ENCODE measurements at places on chromosomes 5 and 9.

DNA sequence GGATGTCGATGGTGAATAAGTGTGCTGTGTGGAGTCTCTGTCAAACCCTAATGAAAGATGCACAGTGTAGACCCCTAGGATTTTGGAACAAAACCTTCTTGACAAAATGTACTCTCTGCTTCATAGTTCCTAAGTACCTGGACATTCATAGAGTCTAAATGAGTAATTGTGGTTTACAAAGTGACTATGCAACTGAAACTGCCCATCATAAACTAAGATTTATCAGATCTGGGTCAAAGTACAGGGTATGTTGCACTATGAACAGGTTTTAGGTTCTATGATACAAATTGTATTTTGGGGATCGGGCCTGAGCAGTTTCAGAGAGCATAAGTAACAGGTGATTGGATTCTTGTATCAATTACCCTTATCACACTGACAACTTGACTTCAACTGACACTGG is 79.4 kb downstream of the LURAP1L start:
- no peak for DNase-seq

GRCh38 chr9:122095010-122095767 is 2.1 kb upstream of the TTLL11 start:
- peak; percentile 44 for DNase-seq

- DNase-seq = no peak
These were observed 747.8 kb downstream of the CDH18 start for GRCh38 chr5:19240170-19240569.

GRCh38 chr5:123601610-123602009 is 89.6 kb downstream of the CSNK1G3 start:
- DNase-seq = no peak

GRCh38 chr5:587403-587802 is 24.7 kb upstream of the CEP72 start:
- DNase-seq = no peak

- no peak for DNase-seq
These were observed 83.0 kb upstream of the FCN1 start for GRCh38 chr9:135000647-135001245.

DNA sequence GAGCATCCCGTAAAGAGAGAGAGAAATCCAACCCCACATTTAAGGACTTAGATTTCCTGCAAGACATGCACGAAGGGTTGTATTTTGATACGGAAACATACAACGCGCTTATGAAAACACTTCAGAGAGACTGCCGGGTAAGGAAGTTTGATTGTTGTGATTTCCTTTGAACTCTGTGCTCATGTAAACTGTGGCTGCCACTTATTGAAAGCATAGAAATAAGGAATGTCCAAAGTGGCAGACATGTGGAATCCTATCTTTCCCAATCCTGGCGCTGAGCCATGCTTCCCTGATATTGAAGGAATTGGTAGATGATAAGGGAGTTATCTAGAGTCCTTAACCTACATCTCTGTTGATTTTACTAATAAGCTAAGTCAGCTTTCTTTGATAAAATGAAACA is 119.4 kb downstream of the PRKACG start:
- DNase-seq = no peak

DNA sequence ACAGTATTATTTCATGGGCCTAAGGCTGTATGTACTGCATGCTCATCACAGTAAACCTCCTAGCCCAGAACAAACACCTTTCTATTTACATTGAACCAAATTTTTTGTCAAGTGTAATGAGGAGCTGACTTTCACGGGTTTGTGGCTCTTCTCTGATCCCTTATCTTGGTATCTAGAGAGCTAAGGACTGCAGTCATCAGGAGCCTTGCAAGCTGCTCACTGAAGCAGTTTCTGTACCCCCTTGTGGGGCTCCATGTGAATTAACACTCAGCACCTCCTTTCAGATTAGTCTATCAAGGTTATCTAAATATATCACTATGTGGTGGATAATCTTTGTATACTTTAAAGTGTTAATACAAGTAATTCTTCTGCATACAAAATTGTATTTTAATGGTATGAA is 108.2 kb downstream of the AUH start:
- DNase-seq = peak; percentile 26

- DNase-seq = no peak
These were observed 291.1 kb downstream of the CCDC171 start for GRCh38 chr9:15843931-15844330.

- no peak for DNase-seq
These were observed 5.6 kb downstream of the GBA2 start for GRCh38 chr9:35743452-35743851.

DNA sequence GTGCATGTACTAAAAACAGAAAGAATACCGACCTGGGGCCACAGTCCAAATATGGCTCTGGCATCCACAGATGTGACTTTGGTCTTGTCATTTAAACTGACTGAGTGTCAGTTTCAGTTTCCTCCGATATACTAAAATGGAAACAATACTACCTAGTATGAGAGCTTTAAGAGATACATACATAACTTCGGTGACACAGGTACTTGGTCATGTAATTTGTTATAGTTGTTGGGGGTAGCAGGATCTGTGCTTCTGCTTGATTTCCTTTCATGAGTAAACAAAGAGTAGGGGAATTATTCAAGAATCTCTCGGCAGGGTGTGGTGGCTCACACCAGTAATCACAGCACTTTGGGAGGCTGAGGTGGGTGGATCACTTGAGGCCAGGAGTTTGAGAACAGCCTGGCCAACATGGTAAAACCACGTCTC is 32.1 kb downstream of the MTMR12 start:
- DNase-seq = no peak

All from stimulated activated CD4-positive, alpha-beta T cell treated with anti-CD3 and anti-CD28 coated beads, Interleukin-4, amount 100 ng/mL, for 48 hours (primary cell).